CMK (cell line): ENCODE measurements at places on chromosomes 2 and 18.

DNA sequence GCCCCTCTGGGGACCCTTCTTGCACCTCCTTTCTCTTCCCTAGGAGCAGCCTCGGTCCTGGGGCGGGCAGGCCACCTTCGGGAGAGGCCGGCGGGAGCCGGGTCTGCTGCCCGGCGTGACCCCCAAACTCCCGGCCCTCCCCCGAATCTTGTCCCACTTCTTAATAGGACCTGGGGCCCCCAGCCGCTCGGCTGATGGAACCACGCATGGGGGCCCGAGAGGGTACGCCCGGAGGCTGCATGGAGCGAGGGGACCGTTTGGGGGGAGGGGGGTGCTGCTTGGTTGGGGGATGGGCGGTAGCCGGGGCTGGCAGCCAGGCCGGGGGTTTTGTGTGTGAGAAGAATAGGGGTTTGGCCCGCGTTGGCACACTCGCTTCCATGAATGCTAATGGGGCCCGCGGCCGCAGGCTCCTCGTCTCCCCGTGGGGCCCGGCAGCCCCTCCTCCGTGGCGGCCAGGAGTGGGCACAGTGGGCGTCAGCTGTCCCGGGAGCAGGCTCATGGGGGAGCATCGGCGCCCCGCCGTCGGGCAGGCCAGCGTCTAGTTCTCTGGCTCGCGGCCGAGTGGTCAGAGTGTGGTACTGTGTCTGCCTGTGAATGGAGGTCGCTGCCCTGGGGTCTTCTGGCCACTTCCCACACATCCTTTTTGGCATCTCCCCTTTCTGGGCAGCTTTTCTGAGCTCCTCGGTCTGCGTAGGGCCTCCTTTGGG lies 1.0 kb downstream of the GAREM2 start:
- no peak for DNase-seq

DNA sequence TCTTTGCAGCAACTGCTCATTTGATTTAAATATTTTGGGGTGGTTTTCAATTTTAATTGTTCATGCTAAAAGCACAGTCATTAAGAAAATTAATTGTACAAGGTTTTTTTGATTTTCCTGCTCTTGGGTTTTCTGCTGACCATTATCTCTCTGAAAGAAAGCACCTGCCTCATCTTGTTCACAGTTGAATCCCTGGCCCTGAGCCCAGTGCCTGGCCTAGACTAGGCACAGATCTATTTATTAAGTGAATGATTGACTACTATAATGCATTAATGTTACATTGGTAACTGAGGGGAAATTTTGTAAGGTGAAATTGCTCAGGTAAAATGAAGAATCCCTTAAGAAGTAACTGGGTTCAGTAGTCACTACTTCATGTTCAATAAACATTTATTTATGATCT lies 22.0 kb downstream of the IL1RL2 start:
- no peak for DNase-seq

- no peak for DNase-seq
These were observed 66.1 kb upstream of the SMAD7 start for GRCh38 chr18:49016648-49017539.

- DNase-seq = no peak
These were observed 31.8 kb downstream of the TBC1D8 start for GRCh38 chr2:101119431-101119830.

DNA sequence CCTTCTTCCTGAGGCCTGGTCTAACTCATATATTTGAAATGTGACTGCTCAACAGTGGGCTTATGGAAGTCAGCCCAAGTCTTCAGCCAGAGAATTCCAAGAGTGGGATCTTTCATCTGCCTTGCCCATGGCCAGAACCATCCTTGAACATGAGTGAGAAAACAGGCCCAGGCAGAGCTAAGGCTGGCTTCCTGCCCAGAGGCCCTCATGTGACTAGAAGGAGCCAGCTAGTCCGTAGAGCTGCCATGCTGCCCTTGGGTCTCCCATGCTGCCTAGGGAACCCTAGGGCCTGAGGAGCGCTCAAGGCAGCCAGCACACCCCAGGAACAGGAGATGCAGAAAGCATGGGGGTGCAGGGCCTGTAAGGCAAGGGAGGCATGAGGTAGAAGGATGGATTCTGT lies 203.6 kb downstream of the FHOD3 start:
- DNase-seq = no peak

GRCh38 chr2:119774026-119774425 lies 14.3 kb downstream of the PTPN4 start:
- no peak for DNase-seq

GRCh38 chr2:73053316-73054114 lies 18.0 kb downstream of the SFXN5 start:
- no peak for DNase-seq

DNA sequence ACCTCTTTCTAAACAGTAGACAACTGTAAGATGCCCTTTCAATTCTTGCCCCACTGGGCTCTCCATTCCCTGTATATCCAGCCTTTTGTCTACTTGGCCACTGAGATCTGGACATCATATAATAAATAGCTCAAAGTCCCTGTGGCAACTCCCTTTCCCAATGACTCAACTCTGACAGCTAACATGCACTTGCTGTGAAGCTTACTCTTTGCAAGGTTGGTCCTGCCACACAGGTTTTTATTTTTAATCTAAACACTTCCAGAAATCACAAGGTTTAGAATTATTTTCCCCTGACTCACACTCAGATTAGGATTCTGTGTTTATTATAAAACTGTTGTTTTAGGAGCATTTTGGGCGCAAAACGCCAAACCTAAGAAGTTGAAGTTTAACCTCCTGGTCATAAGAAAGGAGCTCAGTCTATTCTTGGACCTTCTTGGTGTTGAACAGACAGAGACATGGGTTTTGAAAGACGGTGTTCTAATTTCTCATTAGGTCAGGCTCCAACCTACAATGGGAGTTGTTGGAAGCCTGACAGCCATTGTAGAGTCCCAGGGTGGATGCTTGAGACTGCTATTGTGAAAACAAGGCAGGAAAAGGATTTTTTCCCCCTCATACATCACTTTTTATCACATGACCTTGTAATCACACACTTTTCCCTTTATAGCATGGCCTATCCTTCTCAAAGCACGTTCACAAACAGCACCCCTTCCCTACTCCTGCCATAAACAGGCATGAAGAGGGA lies 124.7 kb upstream of the SERPINE2 start:
- no peak for DNase-seq

GRCh38 chr2:173137610-173138009 lies 62.0 kb downstream of the MAP3K20 start:
- DNase-seq = no peak

DNA sequence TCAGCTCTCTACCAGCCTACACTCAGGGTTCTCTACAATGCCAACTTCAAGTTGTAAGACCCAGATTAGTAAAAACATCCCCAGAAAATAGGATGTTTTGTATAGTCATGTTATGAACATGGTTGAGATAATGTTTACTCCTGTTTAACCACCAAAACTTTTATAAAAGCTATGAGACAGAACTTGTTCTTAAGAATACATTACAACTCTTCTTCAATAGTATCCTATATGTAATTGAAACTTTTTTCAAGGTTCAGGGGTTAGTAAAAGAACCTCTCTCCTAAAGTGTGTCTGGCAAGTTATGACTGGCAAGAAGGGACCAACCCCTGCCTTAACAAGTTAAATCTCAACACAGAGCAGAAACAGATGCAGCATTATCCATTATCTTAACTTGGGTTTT lies 118.8 kb upstream of the STK17B start:
- DNase-seq = no peak

- DNase-seq = no peak
These were observed 697 bp upstream of the SPATS2L start for GRCh38 chr2:200305797-200306195.

DNA sequence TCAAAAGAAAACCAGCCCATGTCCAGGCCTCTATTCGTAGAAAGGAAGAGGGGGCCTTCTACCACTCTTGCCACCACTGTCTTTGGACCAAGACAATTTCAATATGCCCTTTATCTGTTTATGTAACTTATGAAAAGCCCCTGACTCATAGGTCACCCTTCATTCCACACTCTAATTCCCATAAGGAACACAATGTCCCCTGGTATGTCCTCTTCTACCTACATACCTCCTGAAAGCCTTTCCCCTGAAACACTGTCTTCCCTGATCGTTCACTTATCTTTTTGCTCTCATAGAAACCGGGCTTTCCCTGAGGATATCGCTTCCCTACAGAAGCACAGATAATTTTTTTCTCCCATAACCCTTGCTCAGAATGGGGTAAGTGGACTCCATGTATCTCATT lies 13.3 kb downstream of the EIF2AK3 start:
- DNase-seq = no peak

- DNase-seq = no peak
These were observed 52.7 kb downstream of the ATOH8 start for GRCh38 chr2:85806358-85807118.
